T-helper 17 cell (primary cell): ENCODE measurements at places on chromosomes 12 and 14.

GRCh38 chr14:94474581-94475031, 1.4 kb downstream of the SERPINA9 start:
- no peaks in the 10 kb centered on the region for H3K4me1 ChIP-seq
- peaks cover 7% of the 10 kb centered on the region for H3K27me3 ChIP-seq
- no peaks in the 10 kb centered on the region for H3K36me3 ChIP-seq
- no peak overlapping the region for H3K27ac ChIP-seq

GRCh38 chr12:110004598-110004997, 5.4 kb downstream of the ANKRD13A start:
- H3K4me1 ChIP-seq: peaks cover 51% of the 10 kb centered on the region
- peak overlapping the region; percentile 91 for H3K27ac ChIP-seq

DNA sequence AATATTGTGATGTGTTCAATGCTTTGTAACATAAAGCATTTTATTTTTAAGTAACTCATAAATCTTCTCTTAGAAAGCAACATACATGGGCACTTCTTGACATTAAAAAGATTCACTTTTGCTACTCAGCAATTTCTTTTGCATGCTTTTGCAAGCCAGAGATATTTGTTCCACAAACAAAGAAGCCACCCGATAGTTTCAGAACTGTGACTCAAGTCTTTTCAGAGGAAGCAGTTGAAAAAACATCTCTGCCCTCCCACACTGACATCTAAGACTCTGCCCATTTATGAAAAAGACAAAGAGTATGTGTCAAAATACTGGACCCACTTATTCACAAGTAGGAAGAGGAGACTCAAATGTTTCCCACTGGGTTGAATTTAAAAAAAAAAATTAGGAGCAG, 7.5 kb downstream of the APPL2 start:
- H3K4me3 ChIP-seq: no peak overlapping the region
- peaks cover 9% of the 10 kb centered on the region for H3K36me3 ChIP-seq
- no peaks in the 10 kb centered on the region for H3K27me3 ChIP-seq
- DNase-seq: no peak
- peak overlapping the region; percentile 1 for H3K27ac ChIP-seq

DNA sequence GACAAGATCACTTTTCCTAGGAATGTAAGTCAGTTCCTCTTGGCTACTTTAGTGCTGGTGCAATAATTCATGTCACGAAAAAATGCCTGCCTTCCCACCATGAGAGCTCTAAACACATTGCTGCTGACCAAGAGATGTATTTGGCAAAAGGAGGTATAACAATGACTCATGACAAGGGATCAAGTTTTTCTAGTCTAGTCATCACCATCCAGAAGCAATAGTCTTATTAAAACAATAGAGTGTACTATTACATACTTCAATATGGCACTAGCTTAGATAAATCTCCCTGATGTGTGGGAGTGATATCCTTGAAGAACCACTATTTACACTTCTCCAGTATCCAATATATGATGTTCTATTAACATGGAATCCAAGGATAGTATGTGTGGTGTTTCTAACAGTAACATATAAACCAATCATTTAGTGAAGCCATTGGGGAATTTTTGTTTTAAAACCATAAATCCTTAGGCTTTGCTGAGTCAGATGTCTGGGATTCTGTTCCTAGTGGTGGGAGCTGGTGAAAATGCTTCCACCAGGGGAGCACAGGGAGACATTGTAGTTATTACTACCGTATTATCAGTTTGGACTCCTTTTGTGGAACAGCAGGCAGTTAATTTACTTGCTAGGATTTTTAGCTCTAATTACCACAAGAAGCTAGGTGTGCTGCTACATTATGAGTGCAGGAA, 1387.5 kb downstream of the LRFN5 start:
- no peaks in the 10 kb centered on the region for H3K27me3 ChIP-seq
- no peak for DNase-seq
- H3K36me3 ChIP-seq: no peaks in the 10 kb centered on the region
- no peak overlapping the region for H3K27ac ChIP-seq
- no peaks in the 10 kb centered on the region for H3K4me1 ChIP-seq
- H3K4me3 ChIP-seq: no peak overlapping the region

GRCh38 chr14:61179796-61180398, 101.2 kb downstream of the TMEM30B start:
- peaks cover 9% of the 10 kb centered on the region for H3K27me3 ChIP-seq
- H3K4me1 ChIP-seq: peaks cover 20% of the 10 kb centered on the region
- H3K27ac ChIP-seq: no peak overlapping the region
- peaks cover 3% of the 10 kb centered on the region for H3K36me3 ChIP-seq
- no peak overlapping the region for H3K4me3 ChIP-seq
- no peak for DNase-seq
